ENCODE measurements at places on chromosomes 4 and X.

DNA sequence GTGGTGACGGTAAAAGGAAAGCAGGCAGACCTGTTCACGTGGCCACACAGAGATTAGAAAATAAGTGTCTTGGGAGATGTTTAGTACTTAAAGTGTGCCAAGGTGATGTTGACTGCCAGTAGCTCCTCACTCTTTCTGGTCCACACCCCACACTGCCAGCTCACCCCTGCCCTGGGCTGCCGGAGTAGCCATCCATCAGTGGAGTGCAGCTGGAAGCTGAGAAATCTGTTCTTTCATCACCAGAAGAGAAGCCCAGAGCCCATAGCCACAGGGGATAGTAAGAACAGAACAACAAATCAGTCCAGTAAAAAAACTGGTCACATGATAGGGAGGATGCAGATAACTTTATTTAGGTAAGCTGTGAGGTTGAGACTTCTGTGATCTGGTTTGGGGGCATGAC is 64.1 kb downstream of the WWC2 start:
- no peaks in the 10 kb centered on the region for H3K4me1 ChIP-seq
- DNase-seq, result no peak
- H3K4me3 ChIP-seq, result no peak overlapping the region

DNA sequence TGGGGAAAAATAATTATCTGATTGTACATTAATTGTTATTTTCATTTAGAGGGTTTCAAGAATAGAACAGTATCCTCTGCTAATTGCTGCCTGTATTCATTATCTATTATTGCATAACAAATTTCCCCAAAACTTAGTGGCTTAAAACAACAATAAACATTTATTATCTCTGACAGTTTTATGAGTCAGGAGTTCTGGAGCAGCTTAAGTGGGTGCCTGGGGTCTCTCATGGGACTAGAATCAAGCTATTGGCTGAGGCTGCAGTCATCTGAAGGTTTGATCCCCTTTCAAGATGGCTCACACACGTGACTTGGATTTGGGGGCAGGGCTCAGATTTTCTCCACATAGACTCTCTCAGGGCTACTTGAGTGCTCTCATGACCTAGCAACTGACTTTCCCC is 98.1 kb upstream of the JADE1 start:
- no peaks in the 10 kb centered on the region for H3K27me3 ChIP-seq
- peaks cover 16% of the 10 kb centered on the region for H3K4me1 ChIP-seq
- no peaks in the 10 kb centered on the region for H3K36me3 ChIP-seq
- H3K4me3 ChIP-seq, result no peak overlapping the region

GRCh38 chrX:107448625-107448997 is 841 bp upstream of the FRMPD3 start:
- H3K4me1 ChIP-seq, result peaks cover 16% of the 10 kb centered on the region
- H3K36me3 ChIP-seq, result no peaks in the 10 kb centered on the region
- DNase-seq, result no peak
- H3K27ac ChIP-seq, result no peak overlapping the region

GRCh38 chr4:63123441-63123840 is 1285.8 kb downstream of the TECRL start:
- DNase-seq, result no peak
- H3K27me3 ChIP-seq, result no peaks in the 10 kb centered on the region
- no peak overlapping the region for H3K27ac ChIP-seq
- H3K4me3 ChIP-seq, result no peak overlapping the region

- no peaks in the 10 kb centered on the region for H3K36me3 ChIP-seq
- no peak overlapping the region for H3K27ac ChIP-seq
- peak overlapping the region; percentile 67 for H3K4me3 ChIP-seq
- DNase-seq, result no peak
- peaks cover 8% of the 10 kb centered on the region for H3K4me1 ChIP-seq
These were observed 99.6 kb downstream of the CEP135 start for GRCh38 chr4:56048383-56048701.
